GM10248 (cell line): ENCODE measurements at places on chromosomes 13 and 19.

- DNase-seq: no peak
Measured at GRCh38 chr13:42049454-42049813, 986 bp downstream of the DGKH start.

- no peak for DNase-seq
Measured at GRCh38 chr19:18906605-18907519, 10.9 kb upstream of the CERS1 start.

DNA sequence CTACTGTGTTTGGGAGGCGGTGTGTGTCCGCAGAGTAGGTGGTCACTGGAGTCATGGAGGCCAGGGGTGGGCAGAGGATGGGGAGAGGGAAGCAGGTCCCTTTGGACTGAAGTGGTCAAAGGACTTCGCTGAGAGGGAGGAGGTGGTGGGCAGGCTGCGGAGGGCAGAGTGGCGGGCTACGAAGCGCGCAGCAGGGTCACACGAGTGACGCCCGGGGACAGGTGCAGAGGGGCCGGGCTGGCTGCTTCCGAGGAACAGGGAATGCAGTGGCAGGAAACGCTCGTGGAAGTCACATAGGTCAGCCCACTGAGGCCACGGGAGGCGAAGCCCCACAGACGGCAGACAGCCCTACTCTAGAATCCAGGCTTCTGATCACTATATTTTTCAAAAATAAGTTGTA is 111.5 kb downstream of the URI1 start:
- no peak for DNase-seq

DNA sequence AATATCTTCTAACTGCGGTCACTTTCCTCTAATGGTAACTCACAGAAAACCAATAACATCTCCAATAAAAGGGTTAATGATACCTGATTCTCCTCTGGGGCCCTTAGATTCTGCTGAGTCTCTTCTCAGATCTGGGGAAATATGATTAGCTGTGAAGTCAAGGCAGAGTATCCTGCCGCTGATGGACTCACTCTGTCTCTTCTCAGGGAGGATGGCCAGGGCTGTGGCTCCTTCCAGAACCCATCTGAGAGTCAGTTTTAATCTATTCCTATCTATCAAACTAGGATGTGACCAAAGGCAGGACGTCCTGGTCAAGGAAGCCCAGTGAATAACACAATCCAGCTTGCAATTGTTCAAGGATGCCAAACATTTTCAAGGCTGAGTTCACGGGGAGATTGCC is 109.8 kb downstream of the SLC10A2 start:
- DNase-seq: no peak

DNA sequence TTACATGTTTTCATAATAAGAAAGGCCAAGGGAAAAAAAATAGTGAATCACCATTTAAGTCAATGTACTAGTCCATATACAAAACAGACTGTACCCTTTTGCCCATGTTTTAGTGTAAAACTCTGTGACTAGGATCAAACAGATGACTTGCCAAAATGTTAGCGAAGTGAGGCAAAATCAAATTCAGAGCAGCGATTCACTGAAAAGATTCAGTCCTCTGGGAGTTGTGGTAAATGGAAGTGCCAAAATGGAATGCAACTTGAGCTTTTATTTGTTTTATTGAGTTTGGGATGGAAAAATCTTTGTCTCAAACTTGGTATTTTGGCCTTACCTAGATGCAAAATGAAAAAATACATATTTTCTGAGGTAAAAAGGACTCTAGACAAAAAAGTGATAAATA is 9.1 kb downstream of the CDADC1 start:
- no peak for DNase-seq

- DNase-seq: no peak
Measured at GRCh38 chr19:426725-427445, 17.9 kb upstream of the C2CD4C start.

DNA sequence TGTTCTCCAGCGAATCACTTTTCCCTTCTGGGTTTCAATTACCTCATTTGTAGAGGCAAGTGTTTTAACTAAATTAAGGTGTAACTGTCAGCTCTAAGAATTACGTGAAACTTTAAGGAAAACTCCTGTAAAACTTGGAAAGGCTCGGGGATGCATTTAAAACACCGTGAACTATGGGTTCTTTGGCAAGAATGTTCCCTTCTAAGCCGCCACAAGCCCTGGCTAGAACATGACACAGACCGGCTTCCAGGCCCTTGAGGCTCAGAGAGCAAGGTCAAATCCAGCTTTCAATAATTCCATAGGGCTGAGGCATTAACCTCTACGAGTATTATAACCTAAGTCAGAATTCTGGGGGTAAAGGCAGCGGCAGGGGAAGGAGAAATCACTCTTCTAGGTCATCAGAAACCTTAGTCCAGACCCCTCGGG is 685 bp downstream of the VWA8 start:
- no peak for DNase-seq

- DNase-seq: no peak
Measured at GRCh38 chr13:98743377-98743776, 9.1 kb downstream of the SLC15A1 start.

- DNase-seq: no peak
Measured at GRCh38 chr13:76499891-76500290, 386.3 kb downstream of the KCTD12 start.
